ENCODE measurements at places on chromosomes 6 and 20.
A peak's percentile ranks its signal among the peaks of the same experiment; 100 is the strongest.

GRCh38 chr20:40441771-40442170, 247.3 kb downstream of the MAFB start:
- DNase-seq: no peak

DNA sequence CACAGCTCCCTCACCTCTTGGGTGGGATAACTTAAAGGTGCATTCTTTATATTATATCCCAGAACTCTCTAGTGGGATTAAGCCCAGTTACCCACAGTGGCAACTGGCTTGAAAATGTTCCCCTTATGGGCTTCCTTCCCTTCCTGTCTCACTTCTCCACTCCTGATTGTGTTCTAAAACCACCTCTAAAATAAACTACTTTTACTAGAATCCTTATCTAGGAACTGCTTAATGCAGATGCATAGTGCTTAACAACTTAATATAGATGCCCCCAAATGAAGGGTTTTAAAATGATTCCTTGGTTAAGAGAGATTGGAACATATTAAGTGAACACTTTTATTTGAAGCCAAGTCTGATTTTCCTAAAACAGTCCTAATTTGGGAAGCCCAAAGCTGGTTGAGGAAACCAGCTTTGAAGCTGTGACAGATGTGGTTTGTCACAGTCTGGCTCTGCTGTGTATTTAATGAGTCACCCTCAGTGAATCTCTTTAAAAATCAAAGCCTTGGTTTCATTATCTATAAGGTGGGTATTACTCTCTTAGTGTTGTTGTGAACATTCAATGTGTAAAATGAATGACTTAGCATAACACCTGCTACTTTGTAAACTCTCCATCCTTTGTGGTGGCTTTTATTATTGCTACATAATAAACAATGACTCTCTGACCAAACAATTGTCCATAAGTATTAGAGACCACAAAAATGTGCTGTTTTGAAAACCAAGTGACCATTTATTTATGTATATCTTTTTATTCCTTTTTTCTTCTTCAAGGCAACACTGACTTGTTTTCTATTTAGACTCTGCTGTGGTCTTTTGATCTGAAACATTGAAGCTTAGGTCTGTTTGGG, 24.4 kb downstream of the PLCB1 start:
- no peak for DNase-seq

GRCh38 chr20:4726710-4727397, 5.1 kb downstream of the PRND start:
- DNase-seq: no peak

DNA sequence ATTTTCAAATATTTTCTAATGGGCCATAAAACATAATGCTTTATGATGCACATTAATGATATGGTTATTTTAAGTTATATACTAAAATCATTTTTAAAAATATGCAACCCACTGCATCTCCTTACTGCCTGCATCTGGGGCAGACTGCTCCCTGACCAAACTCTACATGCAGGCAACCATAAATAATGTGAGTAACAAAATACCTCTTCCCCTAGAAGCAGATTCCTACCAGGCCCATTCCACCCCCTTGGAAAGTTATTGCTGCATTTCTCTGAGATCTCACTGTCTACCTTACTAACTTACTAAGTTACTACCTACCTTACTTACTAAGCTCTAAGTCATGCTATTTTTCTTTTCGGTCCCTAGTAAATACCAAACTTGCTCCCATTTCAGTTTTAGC, 71.8 kb downstream of the ATG5 start:
- no peak for DNase-seq

DNA sequence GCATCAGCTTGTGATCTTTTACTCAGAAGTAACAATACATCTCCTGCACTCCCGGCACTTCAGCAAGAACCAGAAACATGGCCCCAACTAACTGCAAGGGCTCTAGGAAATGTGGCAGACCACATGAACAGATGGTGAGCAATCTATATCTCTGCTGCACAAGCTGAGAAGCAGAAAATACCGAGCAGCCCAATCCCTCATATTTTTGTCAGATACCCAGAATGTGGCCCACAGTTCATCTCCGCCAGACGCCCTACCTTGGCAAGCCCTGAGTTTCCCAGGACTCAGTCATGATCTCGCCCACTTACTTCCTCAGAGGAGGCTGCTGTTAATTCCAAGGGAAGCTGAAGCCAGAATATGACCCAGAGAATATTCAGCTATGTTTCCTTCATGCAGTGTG, 63.1 kb upstream of the PHACTR1 start:
- no peak for DNase-seq

DNA sequence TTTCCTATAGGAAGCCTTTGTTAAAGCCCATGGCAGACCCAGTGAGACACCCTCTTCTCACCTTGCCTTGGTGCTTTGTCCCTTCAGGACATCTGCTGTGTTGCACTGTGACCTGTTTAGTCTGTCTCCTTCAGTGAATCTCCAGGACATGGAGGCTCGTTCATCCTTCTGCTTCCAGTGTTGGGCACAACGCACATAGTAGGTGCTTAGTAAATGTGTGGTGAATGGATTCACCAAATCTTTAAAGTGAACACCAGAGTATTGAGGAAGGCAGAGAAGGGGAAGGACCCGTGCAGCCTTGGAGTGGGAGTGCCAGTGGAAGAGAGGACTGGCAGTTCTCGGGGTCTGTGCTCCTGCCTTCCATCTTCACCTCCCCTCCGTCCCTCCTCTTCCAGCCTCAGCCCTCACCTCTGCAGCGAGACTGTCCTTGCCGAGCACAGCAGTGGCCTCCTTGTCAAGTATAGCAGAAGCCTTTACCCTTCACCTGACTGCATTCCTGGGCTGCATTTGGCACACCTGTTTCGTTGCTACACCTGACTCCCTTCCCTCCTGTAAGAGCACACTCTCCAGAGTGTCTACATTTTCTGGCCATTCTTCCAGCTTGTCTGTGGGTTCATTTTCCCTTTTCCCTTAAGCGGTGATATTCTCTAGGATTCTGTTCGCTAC, 49.2 kb downstream of the ARID1B start:
- no peak for DNase-seq

GRCh38 chr6:48641544-48641943, 530.5 kb upstream of the PTCHD4 start:
- DNase-seq: no peak

GRCh38 chr6:22413681-22414311, 117.0 kb upstream of the PRL start:
- no peak for DNase-seq

DNA sequence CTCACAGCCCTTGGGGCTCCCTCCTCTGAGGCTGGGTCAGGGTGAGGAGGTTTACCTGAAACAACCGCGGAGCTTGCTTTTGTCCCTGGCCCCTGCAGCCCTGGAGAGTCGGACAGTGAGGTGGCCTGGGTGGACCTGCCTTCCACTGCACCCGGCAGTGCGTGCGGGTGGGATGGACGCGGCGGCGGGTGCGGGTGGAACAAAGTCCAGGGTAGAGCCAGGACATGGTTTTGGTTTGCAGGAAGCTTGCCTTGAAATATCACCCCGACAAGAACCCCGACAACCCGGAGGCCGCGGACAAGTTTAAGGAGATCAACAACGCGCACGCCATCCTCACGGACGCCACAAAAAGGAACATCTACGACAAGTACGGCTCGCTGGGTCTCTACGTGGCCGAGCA, 27.1 kb downstream of the UCKL1 start:
- DNase-seq: no peak

GRCh38 chr6:30570263-30570662, 979 bp upstream of the ABCF1 start:
- DNase-seq: no peak

- no peak for DNase-seq
These were observed 198.6 kb downstream of the UST start for GRCh38 chr6:148945301-148946021.

DNA sequence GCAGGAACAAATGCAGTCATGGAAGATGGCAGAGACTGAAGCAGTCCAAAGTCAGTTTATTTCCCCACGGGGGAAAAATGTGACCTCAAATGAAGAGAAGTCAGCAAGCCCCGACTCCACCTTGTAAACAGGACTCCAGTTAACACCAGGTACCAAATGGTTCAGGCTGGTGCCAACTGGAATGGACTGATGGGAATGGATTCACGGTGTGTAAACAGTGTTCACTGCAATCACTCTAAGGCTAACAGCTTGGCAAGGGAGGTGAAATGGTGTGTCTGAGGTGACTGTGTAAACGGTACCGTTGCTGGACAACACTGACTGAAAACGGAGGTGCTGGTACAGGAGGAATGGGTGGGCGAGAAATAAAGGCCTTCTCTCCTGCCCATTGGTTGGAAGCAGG, 12.0 kb downstream of the PLAGL2 start:
- DNase-seq: no peak

DNA sequence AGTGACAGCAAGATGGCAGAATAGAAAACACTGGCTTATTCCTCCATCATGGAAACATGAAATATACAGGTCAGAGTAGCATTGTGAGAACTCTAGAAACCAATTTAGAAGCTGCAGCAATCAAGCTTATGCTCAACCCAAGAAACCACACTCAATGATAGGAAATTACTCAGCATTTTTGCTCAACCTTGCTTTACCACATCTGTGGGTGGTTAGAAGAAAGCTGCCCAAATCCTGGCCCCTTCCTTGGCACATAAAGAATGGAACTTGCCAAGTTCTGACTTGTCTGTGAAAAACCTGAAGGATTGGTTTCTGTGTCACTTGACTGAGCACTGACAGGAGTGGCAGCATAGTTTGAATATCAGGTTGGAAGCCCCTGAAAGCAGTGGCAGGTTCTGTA, 108.0 kb upstream of the MOCS1 start:
- no peak for DNase-seq

DNA sequence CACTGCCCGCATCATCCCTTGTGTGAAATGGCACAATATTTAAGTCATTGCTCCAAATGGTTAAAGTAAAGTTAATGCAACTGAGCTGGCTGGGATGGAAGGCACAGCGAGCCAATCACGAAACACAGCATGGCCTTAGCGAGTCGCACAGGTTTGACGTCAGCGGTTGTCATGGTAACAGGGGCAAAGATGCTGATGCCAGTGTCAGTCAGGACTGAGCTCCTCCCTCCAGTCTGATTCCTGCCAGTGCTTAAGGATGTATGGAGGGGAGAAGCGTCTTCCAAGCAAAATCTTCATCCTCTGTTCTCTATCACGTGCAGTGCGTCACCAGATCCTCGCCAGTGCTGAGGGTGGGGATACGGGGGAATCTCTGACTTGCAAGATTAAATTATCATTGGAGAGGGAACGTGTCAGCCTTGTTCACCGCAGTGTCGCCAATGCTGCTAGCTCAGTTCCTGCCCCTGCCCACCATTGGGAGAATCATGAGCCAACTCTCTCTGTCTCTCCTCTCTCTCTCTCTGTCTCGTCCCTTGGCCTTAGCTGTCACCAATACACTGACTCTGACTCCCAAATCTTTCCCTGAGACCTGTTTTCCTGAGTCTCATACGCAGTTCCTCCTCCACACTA, 24.5 kb downstream of the TSPYL4 start:
- peak; percentile 88 for DNase-seq

DNA sequence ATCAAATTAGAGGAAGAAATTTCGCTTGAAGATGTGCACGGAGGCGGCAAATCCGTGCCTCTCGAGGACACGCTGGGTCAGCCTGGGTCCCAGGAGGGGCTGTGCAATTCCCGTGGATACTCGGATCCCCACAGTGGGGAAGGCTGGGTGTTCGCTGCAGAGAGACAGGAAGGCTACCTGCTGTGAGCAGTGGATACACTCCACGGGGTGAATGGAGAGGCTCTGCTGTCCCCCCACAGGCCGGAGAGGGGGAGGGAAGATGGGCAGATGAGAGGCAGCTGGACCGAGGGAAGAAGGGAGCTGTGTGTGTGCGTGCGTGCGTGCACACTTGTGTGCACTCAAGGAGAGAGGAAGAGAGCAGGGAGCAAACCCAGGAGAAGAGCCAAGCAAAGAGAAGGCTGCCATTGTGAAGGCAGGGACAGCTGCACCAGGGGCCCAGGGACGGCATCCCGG, 57.3 kb downstream of the SULF2 start:
- peak; percentile 28 for DNase-seq

- no peak for DNase-seq
These were observed 451.5 kb upstream of the CITED2 start for GRCh38 chr6:139825935-139826374.

GRCh38 chr20:14745830-14746229, 408.4 kb upstream of the FLRT3 start:
- DNase-seq: no peak

DNA sequence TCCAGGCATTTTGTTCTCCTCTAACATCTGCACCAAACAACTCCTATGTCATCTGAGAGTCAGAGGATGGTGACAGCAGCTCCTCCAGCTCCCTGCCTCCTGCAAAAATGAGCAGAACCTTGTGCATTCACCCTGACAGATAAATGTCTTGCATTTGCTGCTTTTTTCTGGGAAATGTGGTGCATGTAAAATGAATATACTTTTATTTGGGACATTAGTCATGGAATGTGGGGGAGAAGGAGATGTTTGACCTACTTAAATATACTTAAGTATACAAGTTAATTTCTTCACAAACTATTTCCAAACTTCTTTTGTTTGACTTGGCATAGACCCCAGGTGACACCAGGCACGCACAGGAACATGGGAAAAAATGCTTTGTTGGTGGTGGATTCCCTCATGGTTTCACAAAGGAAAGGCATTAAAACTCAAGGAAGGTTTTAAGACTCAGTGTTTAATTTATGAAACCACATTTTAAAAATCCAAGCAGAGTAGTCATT, 181.8 kb upstream of the MCHR2 start:
- no peak for DNase-seq

- DNase-seq: no peak
These were observed 10.9 kb upstream of the CGA start for GRCh38 chr6:87105823-87106222.

- no peak for DNase-seq
These were observed 145.7 kb downstream of the RIMS1 start for GRCh38 chr6:72032086-72032485.

Measured in anterior cingulate cortex (tissue), 58 donors.